Cardiac muscle cell (in vitro differentiated cells and primary cell): ENCODE measurements at places on chromosomes 6 and 20.

DNA sequence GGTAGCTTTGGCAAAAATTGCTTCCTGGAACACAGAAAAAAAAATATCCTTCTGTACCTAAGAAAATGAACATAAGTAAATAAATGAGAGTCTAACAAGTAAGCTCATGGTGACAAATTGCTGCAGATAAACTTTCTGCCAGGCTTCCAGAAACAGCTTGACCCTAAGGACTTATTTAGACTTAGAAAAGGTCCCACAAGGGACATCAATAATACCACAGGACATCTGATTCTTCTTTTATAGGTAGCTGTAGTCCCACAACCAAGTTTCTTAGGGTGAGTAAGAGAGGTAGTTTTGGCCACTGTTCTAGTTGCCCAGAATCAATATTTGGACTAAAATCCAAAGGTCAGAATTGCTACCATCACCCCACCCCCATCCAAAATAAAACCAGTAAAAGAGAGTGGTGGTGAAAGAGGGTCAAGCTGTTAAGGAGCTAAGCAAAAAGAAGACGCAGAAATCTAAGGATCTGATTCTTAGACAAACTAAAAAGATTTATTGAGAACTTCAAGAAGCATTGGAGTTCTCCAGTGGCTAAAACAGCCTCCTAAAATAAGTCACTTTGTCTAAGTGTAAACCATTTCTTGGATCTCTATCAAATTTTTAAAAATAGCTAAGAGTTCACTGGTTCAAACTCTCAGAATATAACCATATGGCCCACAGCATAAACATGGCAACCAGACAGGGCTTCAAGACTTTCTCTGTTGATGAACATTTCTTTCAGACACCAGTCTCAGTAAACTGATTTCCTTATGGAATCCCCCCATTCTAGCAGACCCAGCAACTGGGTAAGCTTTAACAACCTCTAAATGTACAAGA lies 180.6 kb downstream of the PTPRK start:
- no peak for DNase-seq

DNA sequence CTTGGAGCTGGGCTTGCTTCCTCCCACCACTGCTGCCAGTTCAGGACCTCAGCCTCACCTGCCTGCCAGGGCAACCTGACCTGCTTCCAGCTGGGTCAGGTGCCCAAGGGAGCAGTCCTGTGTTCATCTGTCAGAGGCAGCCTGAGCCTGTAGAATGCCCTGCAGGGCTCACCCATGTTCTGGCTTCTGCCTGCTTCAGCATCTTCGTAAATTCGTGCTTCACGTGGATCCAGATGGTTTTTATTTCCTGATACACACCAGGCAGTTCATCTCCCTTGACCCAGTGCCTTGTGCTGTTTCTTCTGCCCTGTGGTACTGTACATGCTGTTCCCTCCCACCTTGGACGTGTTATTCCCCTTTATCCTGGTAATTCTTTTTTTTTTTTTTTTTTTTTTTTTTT lies 50.2 kb downstream of the ARID1B start:
- no peak for DNase-seq

- DNase-seq, result peak; percentile 22
Measured at GRCh38 chr20:6008254-6008653, 45.6 kb downstream of the LRRN4 start.

- DNase-seq, result no peak
Measured at GRCh38 chr6:139030228-139030963, 1.9 kb downstream of the ABRACL start.

GRCh38 chr20:36563374-36563773 lies 10.0 kb upstream of the TGIF2 start:
- no peak for DNase-seq
